Nasal cavity respiratory epithelium epithelial cell of viscerocranial mucosa (primary cell): ENCODE measurements at places on chromosomes 13 and 19. TPM values are rescaled to one million over a fixed set of nuclear protein-coding genes. Genes with fewer than 3 reads are reported as not detected.

The NLRP7 gene
- total RNA-seq, result under 0.01 TPM in 1 of 2 replicates, not detected in the other

The PSG3 gene
- total RNA-seq, result not detected in 2 replicates

The ZNF581 gene
- 14.4 and 16.8 TPM in 2 replicates for total RNA-seq

The FOSB gene
- 4.4 and 15.4 TPM in 2 replicates for total RNA-seq

The DNASE2 gene
- 29.5 and 40.3 TPM in 2 replicates for total RNA-seq

The LTBP4 gene
- total RNA-seq, result 20.2 and 75.8 TPM in 2 replicates

The SELENOV gene
- not detected in 2 replicates for total RNA-seq

The GGN gene
- under 0.01 and 0.07 TPM in 2 replicates for total RNA-seq

The OR10H1 gene
- not detected in 2 replicates for total RNA-seq

The LGALS7 gene
- 12.6 and 32.1 TPM in 2 replicates for total RNA-seq
